Thoracic aorta (tissue), 2 donors: ENCODE measurements at places on chromosomes 4 and X.

DNA sequence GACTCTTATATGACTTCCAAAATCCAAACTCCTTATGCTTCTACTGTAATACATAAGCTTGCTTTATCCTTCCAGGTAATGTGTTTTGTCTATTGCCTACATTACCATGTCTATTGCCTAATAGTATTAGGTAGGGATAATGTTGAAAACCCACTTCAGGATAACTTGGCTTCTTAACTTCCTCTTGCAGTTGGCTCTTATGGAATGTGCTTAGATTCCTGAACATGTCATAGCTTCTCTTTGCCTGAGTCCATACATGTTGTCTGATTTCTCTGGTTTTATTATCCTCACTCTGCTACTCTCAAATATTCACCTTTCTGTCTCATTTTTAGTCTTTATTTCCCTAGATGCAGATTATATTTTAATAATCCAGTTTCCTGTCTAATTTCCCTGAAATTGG, 599.9 kb downstream of the IL15 start:
- DNase-seq: no peak

GRCh38 chrX:37776283-37776986, 3.4 kb upstream of the CYBB start:
- no peak for DNase-seq

GRCh38 chr4:113826421-113826820, 64.9 kb upstream of the CAMK2D start:
- no peak for DNase-seq

- no peak for DNase-seq
Observed at GRCh38 chr4:40305328-40306170, 29.6 kb upstream of the CHRNA9 start.

- DNase-seq: no peak
Observed at GRCh38 chr4:176971576-176972115, 178.9 kb upstream of the VEGFC start.

DNA sequence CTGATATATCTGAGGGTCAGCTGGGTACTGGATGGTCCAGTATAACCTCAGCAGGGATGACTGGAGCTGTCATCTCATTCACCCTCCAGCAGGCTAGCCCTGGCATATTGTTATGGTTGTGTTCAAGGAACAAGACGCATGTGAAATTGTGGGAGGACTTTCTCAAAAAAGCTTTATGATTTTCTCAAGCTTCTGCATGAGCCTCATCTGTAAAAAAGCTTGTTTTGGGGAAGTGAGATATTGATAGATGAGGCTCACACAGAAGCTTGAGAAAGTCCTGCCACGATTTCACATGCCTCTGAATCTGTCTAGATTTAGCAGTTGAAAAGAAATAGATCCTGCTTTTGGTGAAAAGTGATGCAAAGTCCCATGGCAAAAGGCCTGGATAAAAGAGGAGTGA, 93.4 kb downstream of the SPCS3 start:
- no peak for DNase-seq

DNA sequence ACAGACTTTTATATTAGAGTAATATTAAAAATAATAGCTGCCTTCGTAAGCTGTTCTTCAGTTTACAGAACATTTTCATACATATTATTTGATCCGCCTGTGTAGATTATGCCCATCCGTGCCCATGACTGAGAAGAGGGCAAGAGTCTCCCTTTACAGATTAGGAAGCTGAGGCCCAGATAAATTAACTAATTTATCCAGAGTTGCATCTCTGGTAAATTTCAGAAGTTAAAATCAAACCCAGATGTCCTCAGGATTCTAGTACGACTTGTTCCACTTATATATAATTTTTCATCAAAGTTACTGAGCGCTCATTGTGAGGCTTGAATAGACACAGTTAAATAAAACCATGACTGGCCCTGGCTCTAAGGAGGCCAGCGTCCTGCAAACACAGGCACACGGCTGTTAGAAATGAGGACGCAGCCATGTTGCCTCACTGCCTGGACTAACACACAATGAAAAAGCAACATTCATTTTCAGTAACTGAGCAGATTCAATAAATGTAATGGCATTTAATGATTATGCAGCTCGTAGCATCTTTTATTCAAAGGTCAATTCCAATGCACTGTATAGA, 148.0 kb downstream of the TENM3 start:
- no peak for DNase-seq

- DNase-seq: no peak
Observed at GRCh38 chrX:119529345-119530276, 35.6 kb downstream of the STEEP1 start.

DNA sequence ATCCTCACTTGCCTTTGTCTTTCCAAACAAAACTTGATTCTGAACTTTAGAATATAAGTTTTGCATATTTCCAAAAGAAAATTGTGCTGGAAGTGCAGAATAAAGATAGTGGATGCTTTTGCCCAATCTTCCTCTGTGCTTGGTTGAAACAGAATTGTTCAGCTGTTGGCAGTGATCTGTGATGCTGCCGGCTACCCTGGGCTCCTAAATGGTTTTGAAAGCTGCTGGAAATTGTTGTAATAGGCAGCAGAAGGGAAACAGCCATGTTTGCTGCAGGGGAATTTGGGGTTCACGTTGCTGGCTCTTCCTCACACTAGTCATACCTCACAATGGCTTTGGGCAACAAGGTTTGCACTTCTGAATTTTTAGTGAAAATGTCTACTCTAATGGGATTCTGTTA, 398.0 kb downstream of the RAPGEF2 start:
- DNase-seq: no peak

GRCh38 chr4:180538384-180539057, 1704.7 kb upstream of the TENM3 start:
- no peak for DNase-seq

DNA sequence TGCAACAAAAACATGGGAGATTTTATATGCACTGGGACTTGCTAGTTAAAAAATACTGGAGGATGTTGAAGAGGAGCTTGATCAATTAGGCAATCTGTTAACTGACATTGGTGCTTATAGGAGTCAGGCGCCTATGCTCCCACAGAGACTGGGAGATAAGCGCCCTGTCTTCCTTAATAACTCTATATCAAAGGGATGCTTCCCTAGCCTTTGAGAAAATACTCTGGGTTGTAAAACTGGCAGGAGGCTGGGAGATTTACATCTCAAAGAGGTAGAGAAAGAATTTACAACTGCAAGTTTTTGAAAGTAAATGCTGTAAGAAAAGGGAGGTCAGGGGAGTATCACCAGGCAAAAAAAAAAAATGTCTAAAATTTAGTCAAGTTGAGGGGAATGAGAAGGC, 325.4 kb downstream of the PCDH10 start:
- no peak for DNase-seq

GRCh38 chr4:157220371-157220881, at the start of gene GRIA2:
Gene GRIA2 (plus strand): TSS chr4:157220728. CDS start chr4:157221043, 315 bp downstream.
- DNase-seq: no peak

GRCh38 chr4:114561590-114561989, 37.0 kb upstream of the UGT8 start:
- no peak for DNase-seq

DNA sequence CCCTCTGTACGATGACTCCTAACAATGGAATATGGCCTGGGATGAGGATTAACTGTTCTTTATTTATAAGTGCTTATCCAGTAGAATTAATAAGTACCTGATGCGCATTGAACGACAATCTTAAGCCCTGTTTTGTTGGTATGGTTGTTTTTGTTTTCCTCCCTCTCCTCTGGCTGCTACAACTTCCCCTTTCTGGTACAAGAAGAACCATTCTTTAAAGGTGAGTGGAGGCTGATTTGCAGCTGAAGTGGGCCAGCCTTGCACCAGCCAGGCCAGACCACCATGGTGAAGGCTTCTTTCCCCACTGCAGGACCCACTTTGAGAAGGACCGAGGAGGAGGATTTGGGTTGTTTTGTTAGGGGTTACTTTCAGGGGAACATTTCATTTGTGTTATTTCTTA, 113.3 kb downstream of the PARM1 start:
- no peak for DNase-seq

- no peak for DNase-seq
Observed at GRCh38 chrX:139120760-139121159, 409.2 kb upstream of the FGF13 start.

DNA sequence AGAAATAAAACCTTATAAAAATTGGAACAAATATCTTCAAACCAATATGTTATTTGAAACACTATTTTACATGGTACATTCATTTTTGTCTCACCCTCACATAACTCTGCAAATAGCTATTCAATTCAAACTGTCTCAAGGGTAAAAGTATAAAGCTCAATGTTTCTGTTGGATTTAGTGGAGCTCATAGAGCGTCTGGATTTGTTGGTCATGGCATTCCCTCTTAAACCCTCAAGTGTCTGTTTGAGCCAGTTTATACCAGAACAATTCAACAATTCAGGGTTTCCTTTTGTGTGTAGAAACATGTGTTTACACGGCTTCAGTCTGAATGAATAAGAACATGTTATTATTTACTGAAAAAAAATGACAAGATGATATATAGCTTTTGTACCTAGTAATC, 161.6 kb downstream of the PCDH18 start:
- no peak for DNase-seq

- no peak for DNase-seq
Observed at GRCh38 chrX:80799584-80799983, 10.1 kb downstream of the BRWD3 start.

DNA sequence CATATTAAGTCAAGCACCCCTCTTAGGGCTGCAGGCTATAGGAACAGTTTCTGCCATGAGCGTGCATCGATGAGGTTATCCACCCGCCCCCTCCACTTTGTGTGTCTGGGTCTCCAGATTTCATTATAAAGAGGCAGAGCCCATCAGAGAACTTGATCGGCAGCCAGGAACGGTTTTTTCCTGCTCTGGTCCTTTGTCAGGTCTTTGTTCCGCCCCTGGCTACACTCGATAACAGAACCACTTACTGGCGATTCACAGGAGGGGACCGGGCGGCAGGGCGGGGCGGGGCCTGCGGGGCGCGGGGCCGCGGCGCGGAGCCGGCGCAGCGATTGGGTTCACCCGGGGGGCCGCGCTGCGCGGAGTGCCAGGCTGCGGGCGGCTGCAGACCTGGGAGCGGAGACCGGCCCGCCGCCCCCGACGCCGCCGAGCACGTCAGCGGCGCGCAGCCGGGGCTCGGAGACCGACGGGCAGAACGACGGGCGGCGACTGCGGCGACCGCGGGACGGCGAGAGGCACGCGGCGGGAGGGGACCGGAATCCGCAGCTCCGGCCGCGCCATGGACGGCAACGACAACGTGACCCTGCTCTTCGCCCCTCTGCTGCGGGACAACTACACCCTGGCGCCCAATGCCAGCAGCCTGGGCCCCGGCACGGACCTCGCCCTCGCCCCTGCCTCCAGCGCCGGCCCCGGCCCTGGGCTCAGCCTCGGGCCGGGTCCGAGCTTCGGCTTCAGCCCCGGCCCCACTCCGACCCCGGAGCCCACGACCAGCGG, at the start of gene SLC10A4:
Gene SLC10A4 (plus strand): TSS at position 338 of the 771 bp plus-strand sequence. CDS start 219 bp downstream, at position 557.
- DNase-seq: no peak

DNA sequence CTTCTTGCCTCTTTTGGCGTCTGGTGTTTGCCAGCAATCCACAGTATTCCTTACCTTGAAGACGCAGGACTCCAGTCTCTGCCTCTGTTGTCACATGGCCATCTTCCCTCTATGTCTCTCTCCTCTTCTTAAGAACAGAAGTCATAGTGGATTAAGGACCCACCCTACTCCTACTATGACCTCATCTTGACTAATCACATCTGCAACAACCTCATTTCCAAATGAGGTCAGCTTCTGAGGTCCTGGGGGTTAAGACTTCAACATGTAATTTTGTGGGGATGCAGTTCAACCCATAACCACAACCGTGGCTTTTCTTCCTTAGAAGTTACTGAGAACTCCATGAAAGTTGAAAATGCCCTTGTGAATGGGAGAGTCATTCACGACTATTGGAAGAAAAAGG, 23.3 kb downstream of the TLR8 start:
- no peak for DNase-seq

DNA sequence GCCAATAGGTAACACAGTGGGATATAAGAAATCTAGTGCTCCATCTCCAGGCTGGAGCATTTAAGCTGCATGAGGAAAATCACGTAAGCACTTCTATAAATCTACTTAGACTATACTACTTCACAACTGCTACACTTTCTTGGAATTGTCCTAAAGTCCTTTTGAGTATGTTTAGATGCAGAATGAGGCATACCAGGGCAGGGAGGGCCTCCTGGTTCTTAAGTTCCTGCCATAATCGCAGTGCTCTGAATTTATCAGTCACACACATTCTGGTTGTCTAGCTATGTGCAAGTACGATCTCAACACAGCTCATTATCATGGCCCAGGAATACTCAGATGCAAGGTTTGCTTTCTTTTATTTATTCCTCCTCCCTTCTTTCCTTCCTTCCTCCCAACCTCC, 130.3 kb downstream of the GUCY2F start:
- no peak for DNase-seq

DNA sequence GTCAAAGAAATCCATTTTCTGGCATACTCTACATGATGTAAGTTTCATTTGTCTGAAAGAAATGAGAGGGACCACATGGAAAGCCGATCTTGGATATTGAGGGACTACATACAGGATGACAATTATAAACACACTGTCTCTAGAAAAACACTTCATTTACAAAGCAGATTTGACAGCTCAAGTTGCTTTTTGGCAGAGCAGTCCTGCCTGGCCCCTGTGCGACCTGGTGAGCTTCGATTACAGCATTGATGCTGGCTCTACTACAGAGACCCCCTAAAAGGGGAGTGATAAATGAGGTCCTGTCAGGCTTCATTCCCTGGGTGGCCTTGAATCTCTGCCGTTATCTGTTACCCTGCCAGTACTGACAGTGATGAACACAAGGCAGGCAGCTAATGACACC, 215.2 kb upstream of the NOCT start:
- no peak for DNase-seq

- DNase-seq: no peak
Observed at GRCh38 chr4:8478801-8479744, 38.5 kb downstream of the TRMT44 start.

GRCh38 chr4:149754526-149754925, 61.1 kb downstream of the IQCM start:
- no peak for DNase-seq
